Activated CD8-positive, alpha-beta memory T cell treated with anti-CD3 and anti-CD28 coated beads for 1 hour (primary cell): ENCODE measurements at places on chromosomes 1 and 21.

DNA sequence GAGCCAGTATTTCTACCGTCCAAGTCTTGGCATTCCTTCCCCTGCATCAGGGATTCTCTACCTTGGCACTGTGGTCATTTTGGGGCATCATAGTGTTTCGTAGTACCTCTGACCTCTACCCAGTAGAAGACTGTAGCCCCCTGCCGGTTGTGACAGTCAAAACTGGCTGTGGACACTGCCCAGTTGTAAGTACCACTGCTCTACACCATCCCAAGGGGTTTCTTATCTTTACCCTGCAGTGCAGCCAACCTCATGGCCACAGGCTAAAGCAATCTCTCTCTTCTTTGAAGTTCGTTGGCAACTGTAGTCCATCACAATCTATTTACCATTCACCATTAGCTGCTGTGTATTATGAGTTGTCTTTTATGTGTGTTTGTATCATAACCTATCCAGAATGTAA, 29.3 kb upstream of the ERO1B start:
- DNase-seq, result no peak

- no peak for DNase-seq
Measured at GRCh38 chr1:209673631-209674417, 1.4 kb upstream of the G0S2 start.

GRCh38 chr1:192104852-192105251, 53.4 kb upstream of the RGS18 start:
- no peak for DNase-seq

DNA sequence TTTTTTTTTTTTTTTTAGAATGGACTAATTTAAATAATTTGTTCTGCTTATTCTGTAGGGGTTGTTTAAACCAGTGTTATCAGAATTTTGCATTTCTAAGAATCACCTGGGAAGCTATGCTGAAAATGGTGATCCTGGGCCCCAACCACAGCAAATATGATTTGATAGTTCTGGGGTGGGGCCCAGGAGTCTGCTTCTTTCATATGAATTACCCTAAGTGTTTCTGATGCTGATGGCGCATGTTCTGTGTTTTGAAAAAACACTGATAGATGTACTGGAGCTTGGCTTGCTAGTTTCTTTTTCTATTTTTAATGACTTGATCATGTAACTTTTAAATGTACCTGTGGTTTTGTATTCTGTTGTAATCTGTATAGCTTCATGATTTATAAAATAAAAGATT, 89.3 kb downstream of the CDC14A start:
- no peak for DNase-seq

- no peak for DNase-seq
Measured at GRCh38 chr1:68221980-68222373, 10.3 kb downstream of the WLS start.

- DNase-seq, result no peak
Measured at GRCh38 chr1:152410599-152410998, 3.5 kb downstream of the CRNN start.

DNA sequence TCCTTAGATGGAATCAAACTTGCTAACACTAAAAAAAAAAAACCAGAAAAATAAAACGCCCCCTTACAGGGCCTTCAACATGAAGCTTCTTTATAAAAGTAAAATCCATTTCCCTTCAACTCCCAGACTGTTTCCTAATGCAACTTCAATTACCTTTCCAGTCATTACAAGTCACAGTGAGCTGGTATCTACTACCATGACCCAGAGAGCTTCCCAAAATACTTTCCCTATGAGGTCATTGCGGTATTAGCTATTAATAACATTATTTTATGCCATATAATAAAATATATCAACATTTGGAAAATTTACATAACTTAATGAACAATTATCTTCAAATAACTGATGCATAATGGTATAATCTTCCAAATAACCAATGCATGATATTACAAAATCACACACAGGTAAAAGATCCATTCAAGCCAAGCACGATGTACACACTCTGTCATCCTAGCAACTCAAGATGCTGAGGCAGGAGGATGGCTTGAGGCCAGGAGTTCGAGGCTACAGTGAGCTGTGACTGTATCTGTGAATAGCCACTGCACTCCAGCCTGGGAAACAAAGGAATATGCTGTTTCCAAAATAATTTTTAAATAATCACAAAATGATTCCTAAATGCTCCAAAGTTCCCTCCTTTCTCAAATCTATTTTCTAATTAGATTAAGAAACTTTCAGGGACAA, 24.1 kb downstream of the EIF4G3 start:
- DNase-seq, result no peak

GRCh38 chr1:66416295-66416694, 117.7 kb upstream of the SGIP1 start:
- DNase-seq, result no peak

- DNase-seq, result no peak
Measured at GRCh38 chr1:153533689-153534201, 2.0 kb downstream of the S100A6 start.

GRCh38 chr1:228978484-228979324, 243.4 kb downstream of the RHOU start:
- DNase-seq, result no peak

DNA sequence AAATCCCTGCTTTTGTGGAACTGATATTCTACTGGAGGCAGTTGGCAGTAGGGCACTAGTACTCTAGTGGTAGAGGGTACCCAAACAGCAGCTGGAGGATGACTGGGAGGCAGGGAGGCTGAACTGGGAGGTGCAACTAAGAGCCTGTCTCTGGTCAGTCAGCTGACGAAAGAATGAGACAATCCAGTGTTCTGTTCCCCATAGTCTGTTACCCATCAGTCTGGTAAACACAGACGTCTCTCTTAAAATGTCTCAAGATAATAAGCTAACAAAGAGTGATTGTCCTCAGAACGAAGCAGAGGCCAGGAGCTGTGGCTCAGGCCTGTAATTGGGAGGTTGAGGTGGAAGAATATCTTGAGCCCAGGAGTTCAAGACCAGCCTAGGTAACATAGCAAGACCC, 30.4 kb downstream of the TFAP2E start:
- DNase-seq, result no peak

DNA sequence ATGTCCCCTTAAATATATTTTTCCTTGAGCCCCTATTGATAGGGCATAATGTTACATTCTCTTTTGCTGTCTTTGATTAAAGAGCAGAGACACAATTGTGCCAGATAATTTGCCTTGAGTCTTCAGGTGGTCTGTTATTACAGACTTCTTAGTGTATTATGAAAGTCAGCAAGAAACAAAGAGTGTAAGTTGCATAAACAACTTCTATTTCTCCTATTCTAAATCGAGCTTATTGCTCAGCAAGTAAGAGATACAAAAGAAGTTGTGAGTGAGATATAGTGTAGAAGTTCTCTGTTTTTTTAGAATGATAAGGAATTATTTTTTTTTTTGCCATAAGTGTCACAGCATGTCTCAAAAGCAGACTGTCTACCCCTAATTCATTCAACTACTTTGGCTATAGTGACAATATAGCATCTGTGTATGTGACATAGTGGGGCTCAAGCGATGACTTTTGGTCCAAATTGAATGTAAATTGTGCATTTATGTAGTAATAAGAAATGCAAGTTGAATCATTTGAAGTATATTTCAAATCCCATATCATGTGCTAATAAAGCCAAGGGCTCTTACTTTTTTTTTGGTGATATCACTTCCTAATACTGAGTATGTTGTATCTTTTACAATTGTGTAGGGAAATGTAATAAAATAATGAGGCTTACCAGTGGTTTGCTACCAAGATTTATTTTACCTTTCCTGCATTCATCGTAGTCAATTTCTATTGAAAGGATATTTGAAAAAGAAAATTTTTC, 81.3 kb downstream of the RGL1 start:
- DNase-seq, result no peak

DNA sequence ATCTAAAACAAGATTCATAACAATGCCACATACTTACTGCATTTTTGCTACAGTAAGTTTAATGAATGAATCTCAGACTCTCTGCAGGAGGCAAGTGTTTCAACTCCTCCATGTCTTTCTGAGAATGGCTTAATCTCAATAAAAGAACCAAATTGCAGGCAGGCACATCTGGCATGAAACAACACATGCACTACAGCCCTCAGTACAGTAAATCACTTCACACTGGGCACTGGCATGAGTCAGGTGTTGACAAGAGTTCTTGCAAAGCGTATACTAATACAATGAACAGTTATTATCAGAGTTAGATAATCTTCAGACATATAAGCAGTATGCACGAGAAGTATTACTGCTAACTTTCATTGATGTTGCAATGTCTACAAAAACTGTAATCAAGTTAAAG, 1386.8 kb downstream of the MRPL39 start:
- no peak for DNase-seq
